ENCODE measurements at places on chromosomes 12 and 14.

DNA sequence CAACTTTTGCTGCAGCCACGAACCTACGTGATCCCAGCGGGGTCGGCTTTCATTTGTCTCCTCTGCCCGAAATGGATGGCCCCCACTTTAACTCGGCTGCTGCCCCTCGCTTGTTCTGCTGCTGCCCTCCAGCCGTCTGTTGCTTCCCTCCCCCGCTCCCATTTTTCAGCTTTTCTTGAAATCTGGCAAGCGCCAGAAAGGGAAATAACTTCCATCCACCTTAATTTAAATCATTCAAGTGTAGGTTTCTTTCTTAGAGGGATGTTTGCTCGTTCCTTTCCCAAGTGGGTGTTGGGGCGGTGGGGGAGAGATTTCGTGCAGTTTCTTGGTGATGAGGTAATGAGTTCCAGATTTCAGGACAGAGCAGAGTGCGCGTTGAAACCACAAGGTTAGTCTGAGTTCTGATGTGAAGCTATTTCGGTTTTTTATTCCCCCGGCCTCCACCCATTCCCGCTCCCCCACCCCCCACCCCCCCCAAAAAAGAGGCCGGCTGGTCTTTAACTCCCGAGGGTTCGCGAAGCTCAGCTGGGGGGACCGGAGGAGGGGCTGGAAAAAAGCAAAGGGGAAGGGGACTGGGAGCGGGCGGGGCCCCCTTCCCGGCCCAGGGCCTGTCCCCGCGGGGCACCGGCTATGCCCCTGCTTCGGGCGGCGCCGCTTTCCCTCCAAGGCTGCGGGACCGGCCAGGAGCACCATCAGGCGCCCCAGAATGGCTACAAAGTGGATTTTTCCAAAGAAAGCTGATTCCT, 2.2 kb upstream of the ZFP36L1 start:
- peaks cover 35% of the 10 kb centered on the region for H3K27me3 ChIP-seq
- H3K36me3 ChIP-seq: peaks cover 31% of the 10 kb centered on the region

GRCh38 chr12:14948672-14949071, 10.3 kb upstream of the ERP27 start:
- no peaks in the 10 kb centered on the region for H3K27me3 ChIP-seq
- H3K4me3 ChIP-seq: peak overlapping the region; percentile 52
- H3K36me3 ChIP-seq: no peaks in the 10 kb centered on the region
- peak overlapping the region; percentile 82 for H3K27ac ChIP-seq

DNA sequence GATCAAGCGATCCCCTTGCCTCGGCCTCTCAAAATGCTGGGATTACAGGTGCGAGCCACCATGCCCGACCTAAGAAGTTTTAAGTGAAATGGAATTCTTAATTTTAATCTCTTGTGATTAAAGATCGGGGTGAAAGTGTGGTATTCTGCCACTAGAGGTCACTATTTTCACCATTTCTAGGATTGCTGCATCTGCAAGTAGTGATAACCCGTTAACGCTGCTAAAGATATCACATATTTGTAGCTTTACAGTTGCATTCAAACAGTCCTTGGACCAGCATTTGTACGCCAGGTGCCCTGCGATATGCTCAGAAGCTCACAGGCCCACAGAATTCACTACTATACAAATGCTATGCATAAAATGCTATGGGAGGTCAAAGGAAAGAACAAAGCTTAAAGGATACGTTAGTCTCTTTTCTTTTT, 19.3 kb downstream of the CCDC62 start:
- H3K27ac ChIP-seq: no peak overlapping the region
- H3K27me3 ChIP-seq: no peaks in the 10 kb centered on the region
- no peaks in the 10 kb centered on the region for H3K36me3 ChIP-seq

DNA sequence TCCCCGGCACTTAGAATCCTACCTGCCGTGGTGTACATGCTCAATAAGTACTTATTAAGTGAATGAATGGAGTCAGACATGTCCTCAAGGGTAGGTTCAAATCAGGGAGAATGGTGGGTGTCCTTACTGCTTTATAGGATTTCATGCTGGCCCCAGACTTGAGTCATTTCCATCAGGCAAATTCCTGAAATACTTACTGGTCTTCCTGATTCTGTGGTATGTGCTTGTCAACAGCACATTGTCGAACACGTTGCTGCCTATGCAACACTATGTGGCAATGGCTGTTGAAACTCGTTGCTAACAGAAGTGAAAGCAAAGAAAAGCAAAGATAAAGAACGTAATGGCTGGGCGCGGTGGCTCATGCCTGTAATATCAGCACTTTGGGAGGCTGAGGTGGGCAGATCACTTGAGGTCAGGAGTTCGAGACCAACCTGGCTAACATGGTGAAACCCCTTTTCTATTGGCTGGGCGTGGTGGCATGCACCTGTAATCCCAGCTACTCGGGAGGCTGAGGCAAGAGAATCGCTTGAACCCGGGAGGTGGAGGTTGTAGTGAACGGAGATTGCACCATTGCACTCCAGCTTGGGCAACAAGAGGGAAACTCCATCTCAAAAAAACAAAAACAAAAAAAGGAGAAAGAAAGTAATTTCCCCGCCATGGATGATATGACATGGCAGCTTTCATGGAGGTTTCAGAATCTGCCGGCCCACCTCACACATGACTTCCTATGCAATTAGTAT, 214.9 kb downstream of the ZFP36L1 start:
- DNase-seq: peak; percentile 99
- H3K4me3 ChIP-seq: peak overlapping the region; percentile 75
- H3K4me1 ChIP-seq: peaks cover 62% of the 10 kb centered on the region

GRCh38 chr14:30996892-30997659, 28.4 kb upstream of the AP4S1 start:
- H3K36me3 ChIP-seq: peaks cover 43% of the 10 kb centered on the region
- peaks cover 34% of the 10 kb centered on the region for H3K4me1 ChIP-seq
- H3K4me3 ChIP-seq: no peak overlapping the region

DNA sequence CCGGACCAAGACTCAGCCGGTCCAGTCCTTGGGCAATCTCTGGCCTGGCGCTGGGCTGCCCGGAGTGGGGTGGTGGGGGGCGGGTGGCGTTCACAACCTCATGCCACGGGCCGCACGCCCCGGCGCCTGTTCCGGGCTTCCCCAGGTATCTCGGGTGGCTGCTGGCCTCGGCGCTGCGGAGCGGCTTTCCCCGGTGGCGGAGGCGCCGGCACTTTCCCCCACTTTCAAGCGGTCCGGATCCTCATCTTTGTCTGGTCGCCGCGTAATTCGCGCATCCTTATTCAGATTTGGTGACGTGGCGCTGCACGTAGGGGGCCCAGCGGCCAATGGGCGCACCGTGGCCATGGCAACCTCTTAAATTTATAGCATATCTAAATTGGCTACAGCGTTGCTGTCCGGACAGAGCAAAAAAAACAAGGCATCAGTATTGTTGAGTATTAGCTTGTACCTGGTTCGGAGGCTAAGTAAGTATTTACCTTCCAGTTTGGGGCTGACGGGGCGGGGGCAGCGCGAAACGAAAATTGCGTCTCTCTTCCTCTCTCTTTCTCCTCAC, at the start of gene LHX5:
Gene LHX5, minus strand, starts transcription at position 253 of the 553 bp plus-strand sequence. CDS start 373 bp downstream, outside the sequence.
- peaks cover 71% of the 10 kb centered on the region for H3K27me3 ChIP-seq
- no peaks in the 10 kb centered on the region for H3K36me3 ChIP-seq
- no peak for DNase-seq
- no peak within 1 kb of the TSS for H3K4me3 ChIP-seq
- H3K27ac ChIP-seq: no peak within 1 kb of the TSS
- no peaks in the 10 kb centered on the region for H3K4me1 ChIP-seq

GRCh38 chr12:91786499-91787272, 359.0 kb downstream of the BTG1 start:
- no peak for DNase-seq
- H3K4me1 ChIP-seq: no peaks in the 10 kb centered on the region
- no peak overlapping the region for H3K27ac ChIP-seq
- H3K36me3 ChIP-seq: no peaks in the 10 kb centered on the region
- H3K4me3 ChIP-seq: no peak overlapping the region
- H3K27me3 ChIP-seq: peaks cover 11% of the 10 kb centered on the region

- no peak overlapping the region for H3K27ac ChIP-seq
- H3K4me1 ChIP-seq: peaks cover 12% of the 10 kb centered on the region
- no peaks in the 10 kb centered on the region for H3K36me3 ChIP-seq
- DNase-seq: no peak
- H3K27me3 ChIP-seq: peaks cover 11% of the 10 kb centered on the region
- no peak overlapping the region for H3K4me3 ChIP-seq
Measured at GRCh38 chr14:100850841-100851585, 25.1 kb downstream of the MEG3 start.

- no peak overlapping the region for H3K4me3 ChIP-seq
- no peak overlapping the region for H3K27ac ChIP-seq
- H3K27me3 ChIP-seq: peaks cover 51% of the 10 kb centered on the region
- H3K4me1 ChIP-seq: no peaks in the 10 kb centered on the region
- DNase-seq: no peak
Measured at GRCh38 chr14:91335191-91336092, 82.2 kb downstream of the CCDC88C start.

GRCh38 chr12:105507311-105508038, 177.0 kb downstream of the C12orf75 start:
- no peak overlapping the region for H3K4me3 ChIP-seq
- H3K36me3 ChIP-seq: no peaks in the 10 kb centered on the region
- no peak for DNase-seq
- H3K4me1 ChIP-seq: peaks cover 15% of the 10 kb centered on the region
- no peak overlapping the region for H3K27ac ChIP-seq

GRCh38 chr14:31068235-31068634, 42.1 kb upstream of the STRN3 start:
- peaks cover 20% of the 10 kb centered on the region for H3K4me1 ChIP-seq

GRCh38 chr12:58372298-58372697, 430.9 kb downstream of the ATP23 start:
- H3K27me3 ChIP-seq: no peaks in the 10 kb centered on the region
- H3K4me1 ChIP-seq: peaks cover 30% of the 10 kb centered on the region
- no peak overlapping the region for H3K27ac ChIP-seq

- H3K27me3 ChIP-seq: no peaks in the 10 kb centered on the region
- H3K27ac ChIP-seq: peak overlapping the region; percentile 80
- H3K4me3 ChIP-seq: peak overlapping the region; percentile 68
- H3K36me3 ChIP-seq: peaks cover 14% of the 10 kb centered on the region
Measured at GRCh38 chr14:51616724-51617409, 34.8 kb upstream of the FRMD6 start.

- no peak overlapping the region for H3K27ac ChIP-seq
- no peaks in the 10 kb centered on the region for H3K36me3 ChIP-seq
- H3K4me1 ChIP-seq: no peaks in the 10 kb centered on the region
Measured at GRCh38 chr12:23084236-23084995, 459.4 kb downstream of the ETNK1 start.

- no peak overlapping the region for H3K4me3 ChIP-seq
- H3K27ac ChIP-seq: no peak overlapping the region
- H3K36me3 ChIP-seq: no peaks in the 10 kb centered on the region
- H3K27me3 ChIP-seq: no peaks in the 10 kb centered on the region
- H3K4me1 ChIP-seq: peaks cover 28% of the 10 kb centered on the region
Measured at GRCh38 chr14:33587791-33588190, 363.1 kb downstream of the EGLN3 start.

GRCh38 chr12:51904951-51905470, 2.3 kb upstream of the ACVRL1 start:
- H3K4me1 ChIP-seq: peaks cover 50% of the 10 kb centered on the region
- H3K36me3 ChIP-seq: no peaks in the 10 kb centered on the region
- peak; percentile 67 for DNase-seq
- peak overlapping the region; percentile 59 for H3K4me3 ChIP-seq
- peaks cover 4% of the 10 kb centered on the region for H3K27me3 ChIP-seq

GRCh38 chr14:86334355-86334754, 804.4 kb downstream of the FLRT2 start:
- no peaks in the 10 kb centered on the region for H3K36me3 ChIP-seq
- H3K4me1 ChIP-seq: no peaks in the 10 kb centered on the region
- no peak overlapping the region for H3K27ac ChIP-seq
- H3K4me3 ChIP-seq: peak overlapping the region; percentile 29
- no peak for DNase-seq
- H3K27me3 ChIP-seq: peaks cover 2% of the 10 kb centered on the region

DNA sequence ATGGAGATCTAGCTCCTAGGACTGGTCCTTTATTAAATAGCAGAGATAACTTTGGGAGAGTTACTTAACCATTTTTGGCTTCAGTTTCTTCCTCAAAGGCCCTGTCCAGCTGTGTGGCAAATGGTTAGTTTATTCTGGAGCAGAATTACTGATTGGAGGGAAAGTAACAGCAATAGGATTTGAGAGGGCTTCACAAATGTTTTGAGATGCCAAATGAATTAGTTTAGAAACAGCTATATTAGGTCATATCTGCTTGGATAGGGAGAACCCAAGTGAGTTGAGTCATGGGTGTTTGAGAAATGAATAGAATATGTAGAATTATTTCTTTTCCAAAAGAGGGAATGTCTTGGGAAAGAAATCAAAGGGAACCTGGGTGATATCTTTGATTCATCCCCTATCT, 17.5 kb downstream of the RASSF3 start:
- H3K27ac ChIP-seq: peak overlapping the region; percentile 71
- peak; percentile 54 for DNase-seq
- H3K27me3 ChIP-seq: no peaks in the 10 kb centered on the region
- H3K36me3 ChIP-seq: peaks cover 19% of the 10 kb centered on the region

GRCh38 chr12:49932023-49932422, 18.5 kb upstream of the AQP2 start:
- H3K27me3 ChIP-seq: peaks cover 7% of the 10 kb centered on the region
- no peak for DNase-seq
- H3K4me3 ChIP-seq: no peak overlapping the region

DNA sequence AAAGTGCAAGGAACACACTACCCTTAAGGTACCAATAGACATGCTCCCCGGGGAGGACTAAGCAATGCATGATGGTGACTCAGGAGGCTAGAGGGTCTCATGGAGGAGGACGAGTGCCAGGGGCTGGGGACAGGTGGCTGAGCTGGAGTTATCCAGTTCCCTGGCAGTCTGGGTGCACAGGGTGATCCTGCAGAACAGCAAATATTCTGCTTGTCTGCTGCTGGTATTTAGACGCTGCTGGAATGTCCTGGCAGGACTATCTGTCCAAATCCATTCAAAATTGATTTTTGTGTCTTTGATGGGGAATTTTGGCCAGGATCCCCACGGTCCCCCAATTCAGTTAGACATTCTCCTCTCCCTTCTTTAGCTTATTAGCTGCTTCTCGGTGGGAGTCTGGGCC, 138.7 kb downstream of the C12orf75 start:
- H3K27ac ChIP-seq: no peak overlapping the region
- peaks cover 8% of the 10 kb centered on the region for H3K36me3 ChIP-seq
- peaks cover 11% of the 10 kb centered on the region for H3K4me1 ChIP-seq
- H3K27me3 ChIP-seq: peaks cover under 1% of the 10 kb centered on the region
- DNase-seq: no peak
- H3K4me3 ChIP-seq: no peak overlapping the region

DNA sequence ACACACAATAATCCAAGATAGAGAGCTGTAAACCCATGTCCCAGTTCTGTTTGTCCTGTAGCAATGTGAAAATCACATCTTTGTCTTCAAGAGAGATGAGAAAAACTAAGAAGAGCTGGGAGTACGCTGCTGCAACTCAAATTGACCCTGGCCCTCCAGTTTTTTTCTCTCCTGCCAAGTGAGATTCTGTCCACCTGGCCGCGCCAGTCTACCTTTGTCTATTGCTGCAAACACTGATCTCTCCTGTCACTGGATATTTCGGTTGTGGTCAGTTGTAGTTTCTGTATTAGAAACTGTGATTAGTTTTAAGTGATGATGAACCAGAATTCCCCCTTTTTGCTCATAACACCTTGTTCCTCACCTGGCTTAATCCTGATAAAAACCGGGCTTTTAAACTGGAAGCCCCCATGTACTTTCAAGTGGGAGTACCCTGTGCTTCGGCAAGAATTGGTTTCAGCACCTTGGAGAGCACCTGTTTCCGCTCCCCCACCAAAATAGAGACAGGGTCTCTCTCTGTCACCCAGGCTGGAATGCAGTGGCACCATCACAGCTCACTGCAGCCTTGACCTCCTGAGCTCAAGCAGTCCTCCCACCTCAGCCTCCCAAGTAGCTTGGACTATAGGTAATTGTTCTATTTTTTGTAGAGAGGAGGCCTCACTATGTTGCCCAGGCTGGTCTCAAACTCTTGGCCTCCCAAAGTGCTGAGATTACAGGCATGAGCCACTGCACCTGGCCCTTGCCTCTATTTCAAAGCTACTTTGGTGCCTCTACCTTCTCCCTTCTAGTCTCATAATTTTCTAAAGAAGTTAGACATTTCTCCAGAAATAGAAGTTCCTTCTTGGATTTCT, 156.8 kb downstream of the PHETA1 start:
- no peak for DNase-seq
- H3K4me1 ChIP-seq: no peaks in the 10 kb centered on the region
- H3K36me3 ChIP-seq: no peaks in the 10 kb centered on the region
- no peak overlapping the region for H3K27ac ChIP-seq
